GM23338 (cell line): ENCODE measurements at places on chromosomes 16 and 17. TPM values are rescaled to one million over a fixed set of nuclear protein-coding genes. Genes with fewer than 3 reads are reported as not detected.

The TBC1D16 gene
- total RNA-seq: 93.5 and 104 TPM in 2 replicates

The CEP295NL gene
- total RNA-seq: 0.62 and 0.69 TPM in 2 replicates

The AGRP gene
- not detected in 2 replicates for total RNA-seq

The ANKRD40CL gene
- not detected in 2 replicates for total RNA-seq

The CA7 gene
- total RNA-seq: 2.5 and 2.8 TPM in 2 replicates

The ABCC12 gene
- total RNA-seq: not detected in 2 replicates

The PRKCB gene
- 9.2 and 16.4 TPM in 2 replicates for total RNA-seq

GRCh38 chr17:79587945-79588344 lies 22.9 kb downstream of the RBFOX3 start:
- no peak for DNase-seq

GRCh38 chr16:64627288-64627687 lies 494.6 kb downstream of the CDH11 start:
- peak; percentile 56 for DNase-seq

GRCh38 chr16:468068-468821 lies 42.8 kb downstream of the RAB11FIP3 start:
- peak; percentile 55 for DNase-seq

GRCh38 chr17:40695874-40696472 lies 7.6 kb downstream of the KRT24 start:
- no peak for DNase-seq

DNA sequence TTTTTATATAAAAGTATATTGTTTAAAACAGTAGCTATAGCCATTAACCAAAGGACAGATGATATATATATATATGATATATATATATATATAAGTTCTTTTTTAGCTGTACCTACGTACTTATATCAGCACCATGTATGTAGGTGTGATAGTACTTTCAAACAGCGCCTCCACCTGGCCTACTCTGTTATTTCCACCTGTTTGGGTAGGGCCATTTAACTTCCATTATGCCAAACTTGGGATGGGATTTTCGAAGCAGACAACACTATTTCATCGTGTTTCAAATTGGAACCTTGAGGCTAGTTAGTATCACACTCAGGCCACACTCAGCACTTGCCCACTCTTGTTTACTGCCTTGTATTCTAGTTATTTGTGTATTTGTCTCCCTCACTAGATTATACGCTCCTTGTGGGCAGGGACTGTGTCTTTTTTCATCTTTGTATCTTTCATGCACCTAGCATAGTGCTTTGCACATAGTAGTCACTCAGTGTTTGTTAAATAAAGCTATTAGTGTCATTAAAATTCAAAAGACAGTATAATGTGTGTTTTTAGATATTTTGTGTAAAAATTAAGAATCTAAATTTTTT lies 11.8 kb upstream of the CLTC start:
- DNase-seq: peak; percentile 78

DNA sequence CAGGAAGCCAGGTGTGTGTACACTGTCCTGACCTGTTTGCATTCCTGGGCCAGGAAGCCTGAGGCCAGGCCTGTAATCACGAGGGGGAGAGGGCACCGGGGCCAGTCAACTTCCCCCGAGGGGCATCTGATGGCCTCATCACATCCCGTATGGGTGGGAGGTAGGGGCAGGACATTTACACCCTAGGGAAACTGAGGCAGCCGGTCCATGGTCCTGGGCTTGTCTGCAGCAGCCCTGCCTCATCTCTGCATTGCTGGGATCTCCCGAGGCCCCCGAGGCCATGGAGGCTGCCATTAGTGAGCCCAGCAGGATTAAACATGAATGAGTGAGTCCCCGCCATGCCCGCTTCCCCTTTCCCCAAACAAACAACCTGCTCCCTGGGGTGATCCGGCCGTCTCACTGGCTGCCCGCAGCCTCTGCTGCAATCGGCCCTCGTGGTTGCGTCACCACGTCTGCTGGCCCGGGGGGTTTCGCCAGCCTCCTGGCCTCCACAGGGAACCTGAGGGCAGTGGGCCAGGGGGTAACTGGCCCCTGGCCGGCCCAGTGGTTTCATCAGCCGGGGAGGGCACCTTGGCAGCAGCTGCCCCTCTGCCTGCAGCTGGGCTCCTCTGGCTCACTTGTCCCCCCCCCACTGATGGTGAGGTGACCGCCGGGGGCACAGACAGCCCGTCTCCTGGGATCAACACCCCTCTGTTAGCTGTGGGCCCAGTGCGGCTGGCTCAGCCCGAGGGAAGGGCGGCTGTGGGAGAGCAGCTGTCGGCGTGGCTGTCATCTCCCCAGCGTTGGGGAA lies 88.3 kb upstream of the GSE1 start:
- DNase-seq: no peak

- peak; percentile 29 for DNase-seq
Observed at GRCh38 chr16:58022601-58023371, 2.8 kb upstream of the MMP15 start.

- DNase-seq: no peak
Observed at GRCh38 chr16:5621826-5622225, 524.2 kb upstream of the EEF2KMT start.

- DNase-seq: peak; percentile 57
Observed at GRCh38 chr17:48612854-48613691, 2.0 kb downstream of the HOXB8 start.

GRCh38 chr16:15049581-15050180 lies 6.2 kb downstream of the NTAN1 start:
- DNase-seq: no peak

- DNase-seq: no peak
Observed at GRCh38 chr16:53334581-53334980, 99.7 kb upstream of the RBL2 start.

GRCh38 chr17:43599835-43600234 lies 53.7 kb upstream of the ETV4 start:
- DNase-seq: no peak

- DNase-seq: peak; percentile 78
Observed at GRCh38 chr17:17722081-17722905, 41.0 kb downstream of the RAI1 start.

DNA sequence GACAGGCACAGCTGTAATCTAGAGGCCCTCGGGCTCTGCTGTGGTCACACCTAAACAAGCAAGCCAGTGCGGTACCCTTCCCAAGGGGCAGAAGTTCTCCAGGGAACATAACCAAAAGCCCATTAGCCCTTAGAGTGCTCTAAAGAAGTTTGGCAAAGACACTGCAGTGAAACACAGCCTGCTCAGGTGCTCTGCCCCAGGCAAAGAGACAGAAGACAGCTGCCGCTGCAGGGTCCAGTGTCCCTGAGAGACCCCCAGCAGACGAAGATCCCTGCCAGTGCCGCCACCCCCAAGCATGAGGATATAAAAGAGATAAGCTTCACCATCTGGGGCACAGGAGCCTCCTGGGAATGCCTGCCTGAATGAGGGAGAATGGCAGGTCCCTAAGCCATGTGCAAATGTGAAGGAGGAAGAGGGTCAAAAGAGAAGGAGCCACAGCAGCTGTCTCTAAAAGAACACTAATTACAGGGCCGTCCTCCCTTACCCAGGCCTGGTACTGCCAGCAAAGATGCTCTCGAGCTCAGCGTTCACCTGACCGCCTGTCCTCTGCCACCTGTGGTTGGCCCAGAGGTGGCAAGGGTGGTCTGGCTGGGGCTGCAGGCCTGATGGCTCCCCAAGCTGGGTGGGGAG lies 29.7 kb downstream of the CUEDC1 start:
- no peak for DNase-seq

DNA sequence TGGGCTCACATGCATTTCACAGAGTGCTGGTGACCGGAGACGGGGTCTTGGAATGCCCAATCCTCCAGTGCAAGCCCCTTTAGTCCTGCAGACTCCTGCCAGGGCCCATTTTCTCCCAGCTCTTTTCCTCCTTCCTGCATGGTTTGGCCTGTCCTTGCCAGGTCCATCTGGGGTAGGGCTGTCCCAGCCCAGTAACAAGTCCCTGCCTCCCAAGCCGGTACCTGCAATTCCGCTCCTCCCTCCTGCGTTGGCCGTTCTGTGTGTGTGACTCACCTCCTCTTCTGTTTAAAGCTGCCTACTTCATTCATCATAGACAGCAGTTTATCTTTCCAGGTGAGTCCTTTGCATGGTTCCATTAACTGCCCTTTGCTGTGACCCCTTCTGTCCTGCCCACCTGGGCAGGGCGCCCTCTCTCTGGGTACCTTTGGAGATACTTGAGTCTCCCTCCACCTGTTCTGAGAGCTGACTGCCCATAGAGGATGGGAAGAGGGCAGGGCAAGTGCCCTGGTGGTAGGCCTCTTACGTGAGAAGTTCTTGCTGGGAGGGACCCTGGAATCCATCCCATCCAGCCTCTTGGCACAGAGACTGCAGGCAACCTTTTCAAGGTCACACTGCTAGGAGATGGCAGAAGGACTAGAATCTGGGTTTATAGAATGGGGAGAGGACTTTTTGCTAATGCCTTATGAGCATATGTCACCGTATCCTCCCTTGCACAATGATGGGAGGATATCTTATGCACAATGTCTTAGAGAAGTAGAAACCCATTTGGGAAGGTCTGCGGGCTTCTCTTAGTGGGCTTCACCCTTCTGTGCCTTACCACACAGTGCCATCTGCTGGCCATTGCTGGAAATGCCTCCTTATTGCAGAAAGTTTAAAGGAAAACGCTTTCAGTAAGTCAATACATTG lies 29.7 kb upstream of the LGALS9 start:
- peak; percentile 90 for DNase-seq
